ENCODE measurements at places on chromosomes 7 and 10.

- peak; percentile 83 for ATAC-seq
These were observed at the start of gene GPR37 for GRCh38 chr7:124765401-124766352. TSS of gene GPR37 (minus strand) at chr7:124765792. CDS start at chr7:124764976, 816 bp downstream.

DNA sequence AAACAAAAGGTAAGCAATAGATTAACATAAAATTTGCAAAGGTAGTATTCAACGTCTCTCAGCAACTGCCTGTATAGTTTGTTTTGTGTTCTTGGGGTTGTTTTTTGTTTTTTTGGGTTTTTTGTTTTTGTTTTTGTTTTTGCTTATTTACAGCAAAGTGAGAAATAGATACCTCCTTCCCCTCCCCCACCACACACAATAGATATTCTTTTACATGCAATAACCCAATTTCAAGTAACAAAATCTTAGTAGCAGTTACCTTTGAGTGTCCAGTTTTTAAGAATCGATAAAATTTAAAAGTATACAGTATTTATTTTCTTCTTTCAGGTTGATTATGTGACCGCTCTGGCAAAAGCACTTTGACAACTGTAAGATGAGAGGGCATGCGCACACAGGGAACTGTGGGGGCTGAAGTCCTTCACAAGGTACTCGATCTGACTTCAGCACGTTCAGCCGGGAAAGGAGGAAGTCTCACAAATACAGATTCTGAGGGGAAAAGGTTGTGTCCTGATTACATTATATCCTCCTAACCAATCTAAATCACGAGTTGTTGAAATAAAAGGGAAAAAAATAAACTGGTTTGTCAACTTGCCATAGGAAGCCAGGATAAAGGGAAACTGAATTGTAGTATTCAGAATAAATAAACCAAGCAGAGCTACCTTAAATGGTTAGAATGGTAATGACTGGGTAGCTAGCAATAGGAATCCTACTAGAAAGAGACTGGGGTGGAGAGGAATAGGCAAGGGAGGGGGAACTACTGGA, 47.8 kb downstream of the CPEB3 start:
- peak; percentile 38 for ATAC-seq

GRCh38 chr10:36634916-36635315, 490.5 kb upstream of the ANKRD30A start:
- no peak for ATAC-seq

DNA sequence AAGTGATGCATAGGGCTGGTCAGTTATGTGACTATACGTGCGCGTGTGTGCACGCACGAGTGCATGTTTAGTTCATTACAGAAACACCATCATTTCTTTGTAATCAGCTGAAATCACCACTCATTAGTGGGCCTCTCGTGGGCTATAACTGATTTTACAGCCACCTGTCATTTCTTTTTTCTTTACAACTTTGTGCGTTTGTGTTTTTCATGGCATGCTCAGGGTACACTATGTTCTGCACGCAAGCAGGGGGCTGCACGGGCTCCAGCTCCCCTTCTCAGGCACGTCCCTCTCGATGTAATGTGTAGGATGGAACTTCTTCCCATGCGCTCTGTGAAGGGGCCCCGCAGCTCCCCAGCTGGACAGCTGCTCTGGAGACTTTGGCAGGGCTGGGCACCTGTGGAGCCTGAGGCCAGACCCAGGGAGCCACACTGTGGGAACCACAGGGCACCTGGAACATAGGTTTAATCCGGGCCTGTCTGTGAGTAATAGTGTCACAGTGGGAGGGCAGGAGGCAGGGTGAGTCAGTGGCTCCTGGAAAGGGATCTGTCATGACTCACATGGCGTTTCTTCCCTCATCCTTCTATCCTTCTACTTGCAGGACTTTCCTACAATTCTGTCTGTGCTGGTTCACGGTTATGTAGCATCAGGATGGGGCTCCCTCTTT, 4.9 kb downstream of the GCK start:
- ATAC-seq: peak; percentile 38

- no peak for ATAC-seq
These were observed 593 bp downstream of the CDK13 start for GRCh38 chr7:39950473-39951225.

GRCh38 chr10:102384606-102385429, 10.7 kb upstream of the NFKB2 start:
- ATAC-seq: no peak

- no peak for ATAC-seq
These were observed 160.7 kb downstream of the LRRTM3 start for GRCh38 chr10:67086327-67087134.

DNA sequence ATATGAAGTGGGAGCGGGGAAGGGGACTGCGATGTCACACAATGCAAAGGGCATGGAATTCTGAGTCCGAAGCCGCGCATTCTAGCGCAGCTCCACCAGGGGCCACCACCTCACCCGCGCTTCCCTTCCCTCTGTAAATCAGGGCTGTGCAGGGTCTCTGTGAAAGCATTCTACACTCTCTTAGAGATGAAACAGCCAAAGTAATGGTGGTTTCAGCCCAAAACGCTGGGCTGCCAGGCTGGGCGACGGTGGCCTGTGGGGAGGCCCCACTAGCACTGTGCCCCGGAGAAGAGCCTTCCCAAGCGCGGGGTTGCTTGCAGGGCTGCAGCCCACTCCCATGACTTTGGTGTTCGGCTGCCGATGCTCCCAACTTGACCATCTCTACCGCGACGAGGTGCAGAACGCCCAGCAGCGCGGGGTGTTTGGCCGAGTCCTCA, 11.4 kb downstream of the ATG9B start:
- no peak for ATAC-seq

DNA sequence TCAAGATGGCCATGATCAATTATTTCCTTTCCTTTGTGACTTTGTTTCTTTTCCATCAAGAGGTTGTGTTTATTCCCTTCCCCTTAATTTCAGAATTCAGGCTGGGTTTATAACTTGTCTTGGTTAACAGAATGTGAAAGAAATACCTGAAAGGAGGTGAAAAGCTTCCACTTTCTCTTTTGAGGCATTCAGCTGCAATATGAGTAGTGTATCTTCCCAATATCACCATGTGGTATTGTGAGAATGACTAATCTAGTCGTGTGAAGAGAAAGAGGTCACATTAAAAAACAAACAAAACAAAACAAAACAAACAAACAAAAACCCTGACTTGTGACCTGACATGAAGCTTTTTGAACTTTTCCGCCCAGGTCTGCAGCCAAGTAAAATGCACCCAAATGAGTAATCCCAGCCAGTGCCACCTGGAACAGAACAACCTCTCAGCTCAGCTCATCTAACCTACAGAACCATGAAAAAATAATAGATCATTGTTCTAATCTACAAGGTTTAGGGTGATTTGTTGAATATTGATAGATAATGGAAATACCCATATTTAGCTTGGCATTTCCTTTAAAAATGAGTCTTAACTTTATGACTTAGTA, 70.8 kb upstream of the TEX47 start:
- ATAC-seq: no peak

DNA sequence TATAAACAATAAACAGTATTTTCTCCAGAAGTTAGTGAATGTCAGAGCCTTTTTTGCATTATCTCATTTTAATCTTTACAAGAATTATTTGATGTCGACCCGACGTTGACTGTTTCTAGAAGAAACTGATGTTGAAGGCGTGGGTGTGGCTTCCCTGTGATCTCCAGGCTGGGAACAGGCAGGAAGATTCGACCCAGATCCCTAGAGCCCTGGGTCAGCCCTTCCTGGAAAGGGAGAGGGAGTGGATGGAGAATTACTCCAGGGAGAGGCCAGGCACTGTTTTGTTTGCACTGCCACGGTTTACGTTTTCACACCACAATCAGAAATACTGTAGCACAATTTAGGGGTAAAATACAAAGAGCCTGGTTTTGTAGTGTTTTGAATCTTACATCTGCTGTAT, 133.1 kb downstream of the ADARB2 start:
- no peak for ATAC-seq

- ATAC-seq: no peak
These were observed 171.6 kb downstream of the GALNT17 start for GRCh38 chr7:71303566-71303965.

DNA sequence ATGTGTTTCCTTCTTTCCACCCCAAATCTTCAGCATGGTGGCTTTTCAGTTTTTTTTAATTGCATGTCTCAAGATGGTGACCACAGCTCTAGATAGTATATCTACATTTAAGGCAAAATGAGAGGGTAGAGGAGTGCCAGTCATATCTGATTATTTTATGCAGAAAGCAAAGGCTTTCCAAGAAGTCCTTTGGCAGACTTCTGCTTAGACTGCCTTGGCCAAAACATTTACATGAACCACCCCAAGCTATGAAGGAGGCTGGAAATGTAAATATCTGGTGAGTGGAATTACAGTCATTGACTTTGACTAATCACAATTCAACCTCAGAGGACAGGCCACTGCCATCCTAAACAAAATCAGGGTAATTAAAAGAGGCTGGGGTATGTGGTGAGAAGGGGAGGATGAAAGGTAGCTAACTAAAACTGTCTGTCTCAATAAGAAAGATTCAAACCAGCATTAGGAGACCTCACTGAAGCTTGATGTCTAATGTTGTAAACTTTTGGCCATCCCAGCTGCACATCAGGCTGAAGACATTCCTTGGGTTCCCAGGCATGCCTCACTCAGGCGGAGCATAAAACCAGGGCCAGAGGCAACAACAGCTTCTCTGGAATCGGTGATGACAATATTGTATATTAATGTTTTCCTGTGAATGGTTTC, 53.4 kb downstream of the PPP1R3C start:
- no peak for ATAC-seq

GRCh38 chr10:51788273-51788672, 88.9 kb upstream of the CSTF2T start:
- ATAC-seq: no peak

DNA sequence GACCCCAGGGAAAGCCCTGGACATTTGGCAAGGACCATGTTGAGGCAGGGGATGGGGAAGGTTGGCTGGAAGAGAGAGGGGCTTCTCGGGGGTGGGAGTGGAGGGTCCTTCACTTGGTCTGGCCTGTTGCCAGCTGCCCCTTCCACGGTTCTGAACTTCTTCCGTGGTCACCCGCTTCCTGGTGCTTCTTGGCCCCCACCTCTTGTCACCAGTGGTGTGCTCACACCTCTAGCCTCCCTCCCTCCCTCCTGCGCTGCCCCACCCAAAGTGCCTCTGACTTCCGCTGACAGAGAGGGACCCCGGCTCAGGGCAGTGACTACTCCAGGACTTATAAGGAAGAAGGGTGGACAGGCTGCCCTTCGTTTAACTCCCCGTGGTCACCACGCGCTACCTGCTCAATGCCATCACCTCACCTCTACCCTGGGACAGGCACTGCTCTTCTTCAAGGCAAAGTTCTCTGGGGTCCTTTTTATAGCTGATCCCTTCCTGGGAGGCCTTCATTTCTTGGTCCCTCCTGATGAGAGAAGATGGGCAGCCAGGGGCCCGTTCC, at the start of gene MUC12:
TSS of gene MUC12 (plus strand) at position 500 of the 550 bp plus-strand sequence. CDS start 58 bp downstream, outside the sequence.
- no peak for ATAC-seq

DNA sequence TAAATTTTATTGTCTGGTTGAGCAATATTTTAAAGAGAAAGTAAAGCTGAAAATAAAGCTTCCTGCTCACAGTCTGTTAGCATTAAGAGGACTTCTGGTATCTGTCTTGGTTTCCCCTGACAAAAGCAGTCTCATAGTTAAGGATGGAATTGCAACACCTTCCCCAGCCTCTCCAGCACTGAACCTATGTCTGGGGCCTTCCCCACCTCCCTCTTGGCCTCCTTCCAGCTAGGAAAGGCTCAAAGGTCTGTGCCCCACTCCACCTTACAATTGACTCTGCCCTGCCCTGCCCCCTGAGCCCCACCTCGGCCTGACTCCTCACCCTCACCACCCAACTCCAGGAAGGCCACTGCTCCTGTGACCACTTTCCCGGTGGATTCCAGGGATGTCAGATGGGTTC, 33.2 kb downstream of the COL17A1 start:
- no peak for ATAC-seq

- ATAC-seq: no peak
These were observed 22.5 kb upstream of the SH3PXD2A start for GRCh38 chr10:103877861-103878260.

DNA sequence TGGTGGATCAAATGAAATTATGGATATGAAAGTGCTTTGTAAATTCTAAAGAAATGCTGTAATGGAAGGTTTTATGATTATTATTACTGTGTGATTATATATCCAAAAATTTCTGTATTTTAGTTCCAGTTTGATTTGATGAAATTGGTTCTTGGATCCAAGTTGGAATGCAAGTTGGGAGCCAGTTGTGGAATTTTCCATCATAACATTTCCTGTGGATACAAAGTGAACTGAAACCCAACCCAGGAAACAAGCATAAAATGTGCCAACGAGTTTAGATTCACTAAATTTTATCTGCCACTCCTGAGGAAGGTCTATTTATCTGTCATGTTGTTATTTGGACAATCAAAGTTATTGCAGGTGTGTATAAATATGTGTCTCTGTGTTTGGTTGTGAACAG, 131.4 kb upstream of the MDFIC start:
- ATAC-seq: no peak

- no peak for ATAC-seq
These were observed 348.5 kb upstream of the PRKCQ start for GRCh38 chr10:6928586-6928985.

GRCh38 chr7:157688533-157689268, 351.9 kb downstream of the DNAJB6 start:
- no peak for ATAC-seq

GRCh38 chr10:25817200-25817599, 116.8 kb upstream of the MYO3A start:
- no peak for ATAC-seq

- ATAC-seq: peak; percentile 33
These were observed 63.1 kb downstream of the ZNRF2 start for GRCh38 chr7:30347226-30348082.

- ATAC-seq: no peak
These were observed 671.0 kb upstream of the FZD8 start for GRCh38 chr10:36313142-36313541.

Data from activated T-helper 17 cell treated with anti-CD3 and anti-CD28 coated beads, Interleukin-2, amount 50 U/mL, for 72 hours (primary cell).